ENCODE measurements at places on chromosomes 12 and 14.

DNA sequence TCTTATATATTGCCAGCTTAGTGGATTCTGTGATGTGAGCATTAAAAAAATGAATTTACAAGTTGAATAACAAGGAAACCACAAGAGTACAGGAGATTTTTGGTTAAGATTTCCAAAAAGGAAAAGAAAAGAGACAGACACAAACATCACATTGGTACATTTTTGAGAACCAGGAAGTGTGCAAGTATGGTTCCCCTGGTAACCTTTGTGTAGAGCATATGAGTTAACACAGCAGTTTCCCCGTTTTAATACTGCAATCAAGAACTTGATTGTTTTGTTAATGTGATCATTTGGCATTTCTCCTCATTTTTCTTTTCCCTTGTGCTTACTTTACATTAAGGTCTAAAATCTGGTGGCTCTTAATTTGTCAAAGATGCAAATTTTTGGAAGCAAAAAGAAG, 490.4 kb upstream of the ATP2B1 start:
- DNase-seq, result no peak

GRCh38 chr14:24695265-24696241, 61.6 kb upstream of the GZMB start:
- no peak for DNase-seq

DNA sequence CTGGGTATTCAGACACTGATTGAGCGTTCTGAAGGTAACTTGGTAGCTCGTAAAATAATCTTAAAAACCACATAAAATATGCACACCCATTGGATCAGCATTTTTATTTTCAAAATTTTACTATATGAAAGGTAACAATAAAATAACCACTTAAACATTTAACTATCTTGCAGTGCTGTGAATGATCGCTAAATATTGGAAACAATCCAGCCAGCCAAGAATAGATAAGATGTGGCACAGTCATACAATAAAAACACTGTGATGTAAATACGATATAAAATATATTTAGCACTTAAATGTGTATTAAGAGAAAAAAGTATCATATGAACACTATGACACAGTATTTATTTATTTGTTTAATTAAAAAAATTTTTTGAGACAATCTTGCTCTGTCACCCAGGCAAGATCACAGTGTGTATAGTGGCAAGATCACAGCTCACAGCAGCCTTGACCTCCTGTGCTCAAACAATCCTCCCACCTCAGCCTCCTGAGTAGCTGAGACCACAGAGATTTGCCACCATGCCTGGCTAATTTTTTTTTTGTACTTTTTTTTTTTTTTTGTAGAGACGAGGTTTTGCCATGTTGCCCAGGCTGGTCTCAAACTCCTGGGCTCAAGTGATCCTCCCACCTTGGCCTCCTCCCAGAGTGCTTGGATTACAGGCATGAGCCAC, 39.4 kb downstream of the SDR9C7 start:
- DNase-seq, result no peak

- DNase-seq, result no peak
Measured at GRCh38 chr14:104315169-104315568, 176.8 kb downstream of the KIF26A start.

DNA sequence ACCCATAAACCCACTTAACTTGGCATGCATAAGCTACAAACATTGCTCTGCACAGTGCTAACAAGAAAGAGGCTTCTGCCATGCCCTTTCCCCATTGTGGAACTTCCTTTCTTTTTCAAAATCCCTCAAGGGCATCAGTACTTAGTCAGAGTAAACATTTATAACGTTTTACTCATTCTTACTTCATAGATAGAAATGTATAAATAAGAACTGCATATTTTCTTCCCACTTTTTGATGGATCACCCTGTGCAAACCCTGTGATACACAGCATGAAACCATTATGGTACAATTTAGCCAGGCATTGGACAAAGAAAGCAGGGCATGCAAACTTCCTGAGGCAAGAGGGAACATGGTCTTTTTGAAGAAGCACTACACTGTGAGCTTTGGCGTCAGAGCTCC, 113.8 kb upstream of the FOXG1 start:
- no peak for DNase-seq

DNA sequence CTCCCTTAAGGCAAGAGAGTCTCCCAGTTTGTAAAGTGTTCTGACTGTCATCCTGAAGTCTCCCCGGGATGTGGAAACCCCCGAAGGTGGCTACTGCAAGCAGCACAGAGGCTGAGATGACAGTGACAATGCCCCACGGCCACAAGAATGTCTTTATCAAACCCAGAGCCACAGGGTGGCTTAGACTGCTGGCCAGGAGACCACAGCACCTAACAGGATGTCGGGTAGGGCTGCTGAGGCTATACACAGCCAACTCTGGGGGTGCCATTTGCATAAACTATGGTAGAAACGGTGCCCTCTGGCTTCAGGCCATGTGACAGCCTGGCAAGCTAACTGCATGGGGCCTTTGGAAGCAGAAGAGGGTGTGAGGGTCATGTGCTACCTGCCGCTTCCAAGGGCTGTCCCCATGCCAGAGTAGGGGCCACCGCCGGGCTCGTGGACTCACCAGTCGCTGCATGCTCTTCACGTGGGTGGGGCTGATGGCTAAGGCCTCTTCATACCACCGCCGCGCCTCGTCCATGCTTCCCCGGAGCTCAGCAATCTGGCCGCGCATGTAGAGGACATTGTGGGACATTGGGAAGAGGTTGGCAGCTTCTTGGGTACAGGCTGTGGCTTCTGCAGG, 180.9 kb downstream of the CALM1 start:
- DNase-seq, result no peak

DNA sequence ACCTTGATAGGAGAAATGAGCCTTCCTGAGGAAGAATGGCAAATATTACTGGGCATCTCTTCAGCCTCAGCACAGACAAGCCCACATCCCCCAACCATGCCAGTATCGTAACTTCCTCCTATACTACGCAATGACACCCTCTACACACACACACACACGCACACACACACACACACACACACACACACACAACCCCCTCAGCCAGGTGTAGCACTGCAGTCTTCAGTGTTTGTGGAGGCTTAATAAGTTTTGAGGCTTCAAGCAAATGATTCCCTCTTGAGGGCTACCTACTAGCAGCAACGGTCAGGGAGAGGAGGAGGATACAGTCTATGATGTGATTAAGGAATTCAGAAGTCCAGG, 1.6 kb downstream of the DGKA start:
- no peak for DNase-seq

DNA sequence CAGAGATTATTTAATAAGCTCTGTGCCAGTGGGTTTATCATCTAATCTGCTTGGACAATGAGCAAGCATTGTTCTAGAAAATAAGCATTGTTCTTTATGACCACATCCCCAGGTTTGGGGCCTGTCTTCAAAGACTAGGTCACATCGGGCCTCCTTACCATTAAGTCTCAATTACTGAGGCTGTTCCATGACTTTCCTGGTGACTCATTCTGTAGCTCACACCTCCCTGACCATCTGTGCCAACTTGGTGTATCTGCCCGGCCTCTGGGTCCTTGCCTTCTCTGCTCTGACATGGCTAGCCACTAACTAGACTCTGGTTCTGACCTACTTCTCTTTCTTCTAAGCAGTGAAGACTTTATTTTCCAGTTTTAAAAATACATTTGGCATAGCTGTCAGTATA, 44.4 kb upstream of the PLEKHA5 start:
- no peak for DNase-seq

GRCh38 chr14:64860039-64860438, 19.7 kb downstream of the SPTB start:
- no peak for DNase-seq

GRCh38 chr14:59139324-59139723, 49.1 kb upstream of the DAAM1 start:
- no peak for DNase-seq

DNA sequence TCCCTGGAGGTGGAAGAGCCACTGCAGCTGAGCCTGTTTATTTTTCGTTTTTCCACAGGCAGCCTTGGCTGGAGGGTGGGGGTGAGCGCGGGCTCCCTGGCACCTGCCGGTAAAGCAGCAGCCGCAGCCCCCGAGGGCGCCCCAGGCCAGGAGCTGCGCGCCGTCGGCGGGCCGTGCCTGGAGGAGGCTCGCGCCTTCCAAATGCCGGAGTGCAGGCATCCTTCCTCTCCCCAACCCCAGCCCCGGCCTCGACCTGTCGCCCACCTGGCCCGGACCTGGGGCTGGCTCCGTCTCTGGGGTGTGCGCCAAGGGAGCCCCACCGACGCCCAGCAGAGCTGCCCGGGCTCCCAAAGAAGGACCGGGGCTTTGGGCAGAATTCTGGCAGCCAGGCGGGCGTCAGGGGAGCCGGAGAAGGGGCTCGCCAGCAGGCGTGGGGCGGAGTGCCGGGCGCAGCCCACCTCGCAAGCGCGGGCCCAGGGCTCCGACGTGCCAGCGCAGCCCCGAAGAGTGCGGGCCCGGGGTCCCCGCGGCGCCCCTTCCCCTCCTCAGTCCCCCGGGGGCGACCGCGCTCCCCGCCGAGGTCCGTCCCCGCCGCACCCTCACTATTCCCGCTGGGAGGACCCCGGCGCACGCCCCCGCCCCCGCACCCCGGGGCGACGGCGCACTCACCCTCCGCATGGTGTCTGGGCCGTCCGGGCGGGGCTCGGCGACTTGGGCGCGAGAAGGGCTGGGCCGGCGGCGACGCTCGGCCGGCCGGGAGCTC, 130.3 kb downstream of the NDUFA12 start:
- no peak for DNase-seq

GRCh38 chr14:105087963-105088811, 23.0 kb upstream of the GPR132 start:
- DNase-seq, result peak; percentile 37

GRCh38 chr12:99549651-99550050, 97.9 kb upstream of the GARIN6 start:
- DNase-seq, result no peak

DNA sequence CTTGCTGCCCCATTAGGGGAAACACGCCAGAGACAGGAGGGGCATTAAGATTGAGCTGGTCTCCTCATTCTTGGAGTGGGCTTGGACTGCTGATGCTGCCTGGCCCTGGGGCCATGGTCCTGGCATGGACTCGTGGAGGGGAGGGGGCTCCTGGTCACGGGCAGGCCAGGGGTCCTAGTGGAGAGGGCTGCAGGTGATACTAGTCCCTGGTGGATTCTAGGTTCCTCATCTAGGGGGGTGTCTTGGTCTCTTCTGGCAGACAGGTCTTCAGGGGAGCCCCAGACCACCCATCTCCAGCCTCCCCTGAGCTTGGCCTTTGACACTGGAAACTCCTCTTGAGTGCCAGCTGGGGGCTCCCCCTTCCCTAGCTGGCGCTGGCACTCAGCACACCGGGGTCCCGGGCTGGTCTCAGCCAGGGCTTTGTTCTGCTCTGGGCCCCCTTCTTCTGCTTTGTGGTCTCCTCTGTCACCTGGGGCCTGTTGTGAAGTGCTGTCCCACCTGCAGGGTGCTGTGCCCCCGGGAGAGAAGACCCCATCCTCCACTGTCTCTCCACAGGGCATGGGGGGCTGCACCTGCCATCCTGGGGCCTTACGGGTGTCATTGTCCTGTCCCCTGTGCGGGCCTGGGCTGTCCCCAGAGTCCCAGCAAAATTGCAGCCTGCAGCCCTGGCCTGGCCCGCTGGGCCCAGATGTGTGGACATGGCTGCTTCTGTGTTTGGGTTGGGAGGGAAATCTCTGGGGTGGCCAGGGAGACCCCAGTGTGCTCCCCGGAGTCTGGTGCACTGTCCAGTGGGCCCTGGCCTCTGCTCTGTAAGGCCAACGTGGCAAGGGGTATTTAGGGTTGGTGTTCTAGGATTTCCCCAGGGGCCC, 2.3 kb downstream of the KIF26A start:
- no peak for DNase-seq

DNA sequence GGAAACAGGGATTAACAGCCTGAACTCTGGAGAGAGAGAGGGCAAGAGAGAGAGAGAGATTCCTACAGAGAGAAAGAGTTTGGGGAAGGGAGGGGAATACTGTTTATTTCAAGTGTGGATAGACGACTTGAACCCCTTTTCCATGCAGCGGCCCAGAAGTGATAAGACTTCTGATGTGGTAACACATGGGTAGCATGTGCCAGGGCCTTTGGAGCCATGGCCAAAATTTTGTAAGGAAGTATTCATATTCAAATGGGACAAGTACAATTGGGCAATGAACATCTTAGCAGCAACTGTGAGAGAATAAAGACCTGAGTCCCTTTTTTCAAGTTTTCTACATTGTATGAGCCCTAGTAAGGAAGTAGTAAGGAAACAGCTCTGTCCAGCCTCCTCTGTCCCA, 42.4 kb upstream of the CCDC196 start:
- no peak for DNase-seq

- DNase-seq, result no peak
Measured at GRCh38 chr12:11830307-11830801, 180.9 kb downstream of the ETV6 start.

DNA sequence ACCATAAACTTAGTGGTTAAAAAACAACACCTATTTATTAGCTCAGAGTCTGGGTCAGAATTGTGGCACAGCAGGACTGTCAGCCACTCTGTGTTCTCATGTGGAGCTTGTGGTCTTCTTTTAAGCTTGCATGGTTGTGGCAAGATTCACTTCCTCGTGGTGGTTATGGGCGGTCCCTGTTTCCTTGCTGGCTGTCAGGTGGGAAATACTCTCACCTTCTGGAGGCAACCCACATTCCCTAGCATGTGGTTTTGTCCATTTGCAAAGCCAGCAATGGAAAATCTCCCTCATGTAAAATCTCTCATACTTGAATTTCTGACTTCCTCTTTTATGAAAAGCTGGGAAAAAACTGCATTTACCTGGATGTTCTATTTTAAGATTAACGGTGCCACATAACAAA, 229.8 kb downstream of the ALX1 start:
- no peak for DNase-seq

- DNase-seq, result no peak
Measured at GRCh38 chr12:110278255-110278536, 2.9 kb upstream of the ATP2A2 start.

GRCh38 chr12:43812057-43812456, 5.9 kb upstream of the TWF1 start:
- no peak for DNase-seq

- DNase-seq, result peak; percentile 66
Measured at GRCh38 chr12:538731-539539, 79.2 kb downstream of the B4GALNT3 start.

DNA sequence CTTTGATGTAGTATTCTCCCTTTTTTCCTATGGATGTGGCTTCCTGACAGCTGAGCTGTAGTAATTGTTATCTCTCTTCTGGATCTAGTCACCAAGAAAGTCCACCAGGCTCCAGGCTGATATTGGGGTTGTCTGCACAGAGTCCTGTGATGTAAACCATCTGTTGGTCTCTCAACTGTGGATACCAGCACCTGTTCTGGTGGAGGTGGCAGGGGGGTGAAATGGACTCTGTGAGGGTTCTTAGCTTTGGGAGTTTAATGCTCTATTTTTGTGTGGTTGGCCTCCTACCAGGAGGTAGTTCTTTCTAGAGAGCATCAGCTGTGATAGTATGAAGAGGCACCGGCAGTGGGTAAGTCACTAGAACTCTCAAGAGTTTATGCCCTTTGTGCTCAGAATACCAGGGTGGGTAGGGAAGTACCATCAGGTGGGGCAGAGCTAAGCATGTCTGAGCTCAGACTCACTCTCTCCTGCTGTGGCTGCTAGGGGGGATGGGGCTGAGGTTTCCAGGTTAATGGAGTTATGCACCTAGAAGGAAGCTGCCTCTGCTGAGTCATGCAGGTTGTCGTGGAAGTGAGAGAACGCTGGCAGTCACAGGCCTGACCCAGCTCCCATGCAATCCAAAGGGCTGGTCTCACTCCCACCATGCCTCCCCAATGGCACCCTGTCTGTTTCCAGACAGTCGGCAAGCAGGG, 3.0 kb upstream of the TAS2R14 start:
- no peak for DNase-seq

- DNase-seq, result no peak
Measured at GRCh38 chr12:114598111-114598510, 85.9 kb downstream of the TBX3 start.

Data from testis (tissue), 5 donors.